ENCODE measurements at places on chromosomes 3 and 15. TPM values are rescaled to one million over a fixed set of nuclear protein-coding genes. Genes with fewer than 3 reads are reported as not detected.

DNA sequence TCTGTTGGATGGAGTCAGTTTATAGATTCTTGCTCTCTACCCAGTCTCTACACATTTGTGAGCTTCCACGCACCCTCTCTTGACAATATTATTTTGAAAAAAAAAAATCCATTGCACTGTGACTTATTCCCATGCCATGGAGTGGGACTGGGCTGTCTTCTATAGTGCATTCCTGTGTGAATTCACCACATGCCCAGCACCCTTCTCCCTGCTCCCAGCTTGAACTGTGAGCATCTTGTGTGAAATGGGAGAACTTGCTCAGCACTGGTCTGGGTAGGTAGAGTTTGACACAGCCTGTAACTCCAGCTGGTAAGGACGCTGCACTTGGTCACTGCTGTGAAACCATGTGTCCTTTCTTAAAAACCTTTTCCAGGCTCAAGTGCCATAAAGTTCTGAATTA, 91.9 kb downstream of the ARNT2 start:
- DNase-seq = no peak

DNA sequence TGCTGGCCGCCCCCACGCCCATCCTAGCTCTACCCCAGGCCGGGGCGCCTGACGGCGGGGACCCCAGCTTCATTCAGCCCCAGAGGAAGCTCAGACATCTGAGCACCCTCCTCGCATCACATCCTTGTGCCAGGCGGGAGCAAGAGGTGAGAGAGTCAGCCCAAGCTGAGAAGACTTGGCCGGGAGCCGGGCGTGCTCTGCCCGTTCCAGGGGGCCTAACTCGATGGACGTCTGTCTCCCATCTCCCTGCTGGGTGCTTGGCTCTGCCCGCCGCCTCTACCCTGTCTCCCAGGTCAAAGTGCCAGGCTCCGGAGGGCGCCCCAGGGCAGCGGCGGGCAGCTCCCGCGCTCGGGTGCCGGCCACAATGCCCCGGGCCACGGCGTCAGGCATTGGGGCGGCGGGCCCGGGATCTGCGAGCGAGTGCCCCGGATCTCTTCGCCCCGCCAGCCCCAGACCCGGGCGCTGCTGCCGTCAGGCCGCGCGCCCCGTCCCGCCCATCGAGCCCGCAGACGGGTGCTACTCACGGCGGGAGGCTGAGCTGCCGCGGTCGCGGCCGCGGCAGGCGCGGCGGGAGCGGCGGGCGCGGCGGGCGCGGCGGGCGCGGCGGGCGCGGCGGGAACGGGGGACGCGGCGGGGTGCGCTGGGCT, 388 bp downstream of the DAPK2 start:
- no peak for DNase-seq

The GOLGA8J gene
- total RNA-seq = not detected

The TYRO3 gene
- 13.8 TPM for total RNA-seq

DNA sequence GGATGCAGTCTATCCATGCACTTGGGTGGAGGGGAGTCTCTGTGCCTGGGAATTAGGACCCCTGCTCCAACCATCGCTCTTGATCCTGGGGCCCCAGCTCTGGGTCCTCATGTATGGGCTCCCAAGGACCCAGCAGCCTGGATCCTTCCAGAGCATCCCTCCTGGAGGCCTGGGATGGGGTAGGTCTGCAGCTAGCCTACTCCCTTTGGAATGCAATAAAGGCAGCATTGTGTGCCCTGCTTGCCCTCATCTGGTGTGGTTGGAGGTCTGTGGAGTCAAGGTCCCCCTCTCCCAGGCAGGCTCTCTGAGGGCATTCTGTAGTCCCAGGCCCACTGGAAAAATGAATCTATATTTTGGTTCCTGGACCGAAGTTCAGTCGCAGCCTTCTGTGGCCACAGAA, 15.0 kb upstream of the SLC28A1 start:
- DNase-seq = no peak

GRCh38 chr3:57803647-57804081, 47.6 kb downstream of the SLMAP start:
- DNase-seq = peak; percentile 96

DNA sequence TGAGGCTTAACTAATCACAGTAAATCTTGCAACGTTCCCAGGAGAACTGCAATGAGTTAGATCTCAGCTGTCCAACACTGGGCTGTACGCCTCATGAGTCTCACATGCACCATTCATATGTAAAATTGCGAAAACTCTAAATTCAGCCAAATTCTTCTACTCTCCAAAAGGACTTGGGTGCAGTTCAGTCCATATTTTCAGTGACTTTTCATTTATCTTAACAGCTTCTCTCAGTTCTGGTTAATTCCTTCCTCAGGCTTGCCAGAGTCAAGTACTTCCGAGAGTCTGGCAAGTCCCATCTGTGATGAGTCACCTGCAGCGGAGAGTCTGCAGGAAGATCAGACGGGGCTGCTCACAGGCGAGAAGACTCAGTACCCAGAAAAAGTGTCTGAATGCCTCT, 11.5 kb downstream of the CCDC80 start:
- DNase-seq = peak; percentile 85

DNA sequence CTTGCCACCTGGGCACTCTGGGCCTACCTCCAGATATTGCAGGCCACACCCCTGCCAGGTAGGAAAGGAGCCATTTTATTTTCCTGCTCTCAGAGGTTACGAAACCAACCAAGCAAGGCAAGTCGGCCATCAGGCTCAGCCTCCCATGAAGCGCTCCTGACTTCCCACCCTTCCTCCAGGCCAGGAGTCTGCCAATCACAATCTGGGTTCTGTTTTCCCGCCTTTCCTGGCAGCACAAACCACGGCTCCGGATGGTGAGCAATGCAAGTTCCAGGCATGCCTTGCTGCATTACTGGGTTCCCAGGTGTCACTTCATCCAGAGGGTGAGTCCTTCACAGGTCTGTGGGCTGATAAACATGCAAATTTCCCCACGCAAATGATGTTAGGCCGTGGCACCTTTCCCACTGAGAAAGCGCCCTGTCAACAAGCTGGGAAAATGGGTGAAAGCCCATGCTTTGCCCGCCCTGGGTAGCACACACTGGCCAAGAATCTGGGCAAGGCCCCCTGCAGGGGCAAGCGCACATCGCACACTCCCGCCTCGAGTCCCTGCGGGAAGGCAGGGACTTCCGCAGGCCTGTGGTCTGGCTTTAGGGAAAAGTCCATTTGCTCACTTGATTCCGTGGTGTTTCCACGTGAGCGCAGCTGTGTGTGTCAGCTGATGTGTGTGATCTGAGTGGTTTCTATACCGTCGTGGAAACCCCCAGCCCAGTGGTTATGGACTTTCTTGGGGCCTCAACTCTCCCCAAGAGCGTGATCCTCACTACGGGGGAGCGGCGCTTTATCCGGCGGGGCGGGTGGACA, 61.6 kb upstream of the RYK start:
- no peak for DNase-seq

The CORO2B gene
- 5.9 TPM for total RNA-seq

The LRRIQ4 gene
- total RNA-seq = not detected

The LMAN1L gene
- total RNA-seq = not detected

DNA sequence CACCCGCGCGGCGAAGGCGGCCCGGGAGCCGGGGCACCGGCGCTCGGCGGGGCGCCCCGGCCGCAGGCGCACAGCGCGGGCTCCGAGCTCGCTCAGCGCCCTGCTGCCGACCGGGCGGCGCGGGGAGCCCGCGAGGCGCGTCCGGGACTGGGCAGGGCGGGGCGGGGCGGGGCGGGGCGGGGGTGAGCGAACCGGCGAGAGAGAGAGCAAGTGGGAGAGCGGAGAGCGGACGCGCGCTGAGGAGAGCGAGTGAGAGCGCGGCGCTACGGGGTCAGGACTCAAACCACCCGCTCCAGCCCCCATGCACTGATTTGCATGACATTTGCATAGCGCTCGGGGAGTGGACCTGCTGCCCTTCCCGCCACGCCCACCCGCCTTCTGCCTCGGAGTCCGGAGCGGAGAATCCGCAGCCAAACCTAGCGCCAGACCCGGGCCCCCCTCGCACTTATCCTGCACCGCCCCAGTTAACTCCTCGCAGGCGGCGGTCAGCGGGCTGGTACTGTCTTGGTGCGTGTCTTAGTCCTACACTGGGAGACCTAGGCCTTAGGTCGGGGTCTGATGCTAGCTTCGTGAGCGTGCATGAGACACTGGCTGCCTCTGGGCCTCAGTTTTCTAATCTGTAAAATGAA, at the start of gene MYLK:
TSS of gene MYLK (minus strand) at position 130 of the 629 bp plus-strand sequence. CDS start 90,491 bp downstream, outside the sequence.
- peak; percentile 99 for DNase-seq

DNA sequence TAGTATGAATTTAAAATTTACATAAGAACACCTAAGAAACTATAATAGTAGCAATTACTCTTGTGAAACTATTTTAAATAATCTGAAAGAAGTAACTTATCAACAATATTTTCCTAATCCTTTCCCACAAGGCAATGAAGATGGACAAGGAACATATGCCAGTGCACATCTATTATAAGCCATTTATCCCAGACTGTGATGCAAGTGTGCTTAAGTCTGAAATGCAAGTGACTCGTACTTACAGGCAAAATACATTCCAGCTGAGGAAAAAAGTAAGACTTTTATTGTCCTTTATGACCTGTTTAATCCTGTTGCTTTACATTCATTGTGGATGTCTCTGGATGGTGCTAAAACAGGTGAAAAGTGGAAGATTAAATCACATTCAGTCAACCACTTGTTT, 709.4 kb downstream of the ZNF385D start:
- DNase-seq = no peak

DNA sequence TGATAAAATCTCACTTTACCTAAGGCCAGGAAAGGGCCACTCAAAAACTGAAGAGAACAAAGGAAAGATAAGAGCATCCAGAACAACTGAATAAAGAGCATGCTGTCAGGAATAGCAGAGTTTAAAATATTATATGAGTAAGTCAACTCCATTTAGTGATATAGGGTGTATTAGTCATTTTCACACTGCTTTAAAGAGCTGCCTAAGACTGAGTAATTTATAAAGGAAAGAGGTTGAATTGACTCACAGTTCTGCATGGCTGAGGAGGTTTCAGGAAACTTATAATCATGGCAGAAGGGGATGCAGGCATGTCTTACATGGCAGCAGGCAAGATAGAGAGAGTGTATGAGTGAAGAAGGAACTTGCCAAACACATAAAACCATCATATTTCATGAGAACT, 778.0 kb upstream of the NECTIN3 start:
- no peak for DNase-seq

The GOLGA8N gene
- 0.49 TPM for total RNA-seq

- DNase-seq = no peak
Measured at GRCh38 chr3:156620260-156620659, 54.1 kb upstream of the TIPARP start.

GRCh38 chr15:83973816-83974215, 261.8 kb upstream of the GOLGA6L4 start:
- no peak for DNase-seq

The SPINK8 gene
- not detected for total RNA-seq

DNA sequence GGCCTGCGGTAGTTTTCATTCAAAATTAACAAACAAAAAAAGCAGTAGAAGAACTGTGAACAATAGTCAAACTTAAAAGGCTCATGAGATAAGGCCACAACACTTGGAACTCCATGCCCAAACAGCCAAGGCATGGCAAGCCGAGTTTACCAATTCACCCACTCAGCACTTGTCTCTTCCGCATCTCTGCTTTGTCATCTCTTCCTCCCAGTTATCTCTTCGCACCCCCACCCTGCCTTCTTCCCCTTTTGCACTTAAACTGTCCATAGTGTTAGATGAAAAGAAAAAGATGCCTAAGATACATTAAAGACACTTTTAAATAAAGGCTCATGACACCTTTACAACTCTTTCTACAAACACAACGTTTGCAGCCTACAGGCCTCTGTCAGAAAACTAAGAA, 11.1 kb downstream of the TLE3 start:
- no peak for DNase-seq

The PLA2G4E gene
- not detected for total RNA-seq

GRCh38 chr3:156161172-156161571, 40.8 kb downstream of the KCNAB1 start:
- DNase-seq = peak; percentile 61

DNA sequence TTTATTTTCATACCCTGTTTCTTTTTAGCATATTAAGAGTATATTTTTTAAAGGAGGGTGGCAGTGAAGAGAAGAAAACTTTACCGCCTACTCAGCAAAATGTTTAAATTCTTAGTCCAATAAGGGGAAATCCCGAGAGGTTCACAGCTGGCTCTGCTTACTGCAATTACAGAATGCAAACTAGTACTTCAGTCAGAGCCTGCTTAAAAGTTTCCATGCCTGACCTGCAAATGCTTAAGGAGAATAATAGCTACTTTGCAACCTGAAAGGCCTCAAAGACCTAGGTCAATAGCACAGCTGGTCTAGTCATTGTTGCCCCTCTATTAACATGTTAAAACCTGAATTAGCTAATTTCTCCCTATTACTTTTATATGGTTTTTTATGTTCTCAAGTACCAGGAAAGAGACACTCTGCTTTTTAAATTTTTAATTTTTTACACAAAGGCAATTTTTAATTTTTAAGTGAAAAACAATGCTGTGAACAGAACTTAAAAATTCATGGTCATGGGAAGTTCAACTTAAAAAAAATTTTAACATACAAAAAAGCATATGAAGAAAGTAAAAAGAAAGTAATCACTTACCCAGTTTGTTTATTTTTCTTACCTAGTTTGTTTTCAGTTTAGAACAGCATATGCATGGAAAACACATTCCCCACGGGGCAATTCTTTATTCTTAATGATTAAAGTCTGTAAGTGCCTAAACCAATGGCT, 79.2 kb downstream of the P3H2 start:
- DNase-seq = peak; percentile 37

Measured in RPMI7951 (cell line).